ENCODE measurements at places on chromosomes 7 and 10. TPM values are rescaled to one million over a fixed set of nuclear protein-coding genes. Genes with fewer than 3 reads are reported as not detected.

DNA sequence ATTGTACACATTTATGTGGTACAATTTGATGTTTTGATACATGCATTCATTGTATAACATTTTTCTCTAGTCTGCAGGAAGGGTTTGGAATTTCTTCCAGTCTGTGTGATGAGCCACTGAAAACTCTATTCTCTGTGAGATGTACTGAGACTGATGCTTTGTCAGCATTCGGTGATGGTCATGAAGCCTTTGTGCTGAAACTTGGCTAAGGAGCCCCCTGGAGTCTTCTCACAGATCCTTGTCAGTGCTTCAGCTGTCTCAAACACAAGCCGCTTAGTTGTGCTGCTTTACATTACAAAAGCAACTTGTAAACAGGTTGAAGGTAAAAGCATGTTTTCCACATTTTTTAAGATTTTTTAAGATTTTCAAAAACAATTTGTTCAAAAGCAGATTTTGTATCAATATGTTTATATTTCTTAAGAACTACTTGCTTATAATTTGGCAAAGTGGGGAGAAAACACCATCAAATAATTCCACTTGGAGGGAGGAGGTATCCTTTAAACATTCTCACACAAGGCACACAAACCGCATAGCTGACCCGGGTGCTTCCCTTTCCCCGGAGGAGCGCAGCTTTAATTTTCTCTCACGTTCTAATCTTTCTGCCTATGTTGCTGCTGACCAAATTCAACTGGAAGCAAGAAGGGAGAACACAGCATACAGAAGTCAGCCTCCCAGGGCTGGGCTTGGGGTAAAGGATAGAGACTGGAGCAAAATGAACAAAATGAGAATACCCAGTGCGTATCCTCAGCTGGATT is 249.8 kb upstream of the VSTM2A start:
- no peak for DNase-seq

DNA sequence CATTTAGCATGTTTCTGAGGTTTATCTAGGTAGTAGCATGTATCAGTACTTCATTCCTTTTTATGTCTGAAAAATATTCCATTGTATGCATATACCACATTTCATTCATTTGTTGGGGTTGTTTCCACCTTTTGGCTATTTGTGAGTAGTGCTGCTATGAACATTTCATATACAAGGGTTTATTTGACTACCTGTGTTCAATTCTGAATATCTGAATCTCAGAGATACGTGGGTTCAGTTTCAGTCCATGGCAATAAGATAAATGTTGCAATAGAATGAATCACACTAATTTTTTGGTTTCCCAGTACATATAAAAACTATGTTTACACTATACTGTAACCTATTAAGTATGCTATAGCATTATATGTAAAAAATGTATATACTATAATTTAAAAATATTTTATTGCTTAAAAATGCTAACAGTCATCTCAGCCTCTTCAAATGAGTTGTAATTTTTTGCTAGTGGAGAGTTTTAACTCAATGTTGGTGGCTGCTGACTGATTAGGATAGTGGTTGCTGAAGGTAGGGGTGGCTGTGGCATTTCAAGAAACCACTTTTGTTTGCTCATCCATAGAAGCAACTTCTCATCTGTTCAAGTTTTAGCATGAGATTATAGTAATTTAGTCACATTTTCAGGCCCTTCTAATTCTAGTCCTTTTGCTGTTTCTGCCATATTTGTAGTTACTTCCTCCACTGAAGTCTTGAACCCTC is 13.9 kb downstream of the PLEKHA1 start:
- no peak for DNase-seq

GRCh38 chr7:135147341-135147898 is 452 bp upstream of the TMEM140 start:
- DNase-seq = no peak

DNA sequence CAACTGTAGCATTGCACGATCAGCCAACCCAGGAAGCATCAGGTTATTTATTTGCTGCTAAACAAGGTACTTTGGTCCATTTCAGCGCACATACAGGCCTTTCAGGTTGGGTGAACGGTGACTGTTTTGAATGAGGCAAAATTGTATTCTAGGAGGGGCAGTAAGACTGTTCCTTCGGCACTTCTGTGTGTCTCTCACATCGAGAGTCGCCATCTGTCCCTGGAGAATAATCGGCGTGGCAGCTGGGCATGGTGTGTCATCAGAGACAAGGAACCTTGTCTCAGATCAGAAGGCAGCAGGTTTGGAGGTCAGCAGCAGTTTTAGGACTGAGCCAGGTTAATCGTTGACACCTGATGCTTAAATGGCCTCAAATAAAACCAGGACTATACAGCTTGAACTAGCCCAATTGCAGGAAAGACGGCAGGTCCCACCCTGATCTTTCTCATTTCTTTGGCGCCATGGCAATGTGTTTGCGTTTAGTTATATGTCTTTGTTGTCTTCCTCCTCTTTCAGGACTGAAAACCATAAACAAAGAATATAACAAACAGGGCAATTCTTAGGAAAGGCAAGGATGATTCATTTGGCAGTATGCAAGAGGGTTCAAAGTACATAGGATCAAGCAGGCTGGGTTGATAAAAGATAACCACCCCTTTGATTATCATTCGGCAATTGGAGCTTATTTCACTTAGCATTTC is 92.0 kb upstream of the PRR15 start:
- DNase-seq = no peak

AGMO gene
- total RNA-seq = 13.2 TPM

MET gene
- 249 TPM for total RNA-seq

- no peak for DNase-seq
Measured at GRCh38 chr10:37733822-37734221, 123.6 kb downstream of the ZNF248 start.

DNA sequence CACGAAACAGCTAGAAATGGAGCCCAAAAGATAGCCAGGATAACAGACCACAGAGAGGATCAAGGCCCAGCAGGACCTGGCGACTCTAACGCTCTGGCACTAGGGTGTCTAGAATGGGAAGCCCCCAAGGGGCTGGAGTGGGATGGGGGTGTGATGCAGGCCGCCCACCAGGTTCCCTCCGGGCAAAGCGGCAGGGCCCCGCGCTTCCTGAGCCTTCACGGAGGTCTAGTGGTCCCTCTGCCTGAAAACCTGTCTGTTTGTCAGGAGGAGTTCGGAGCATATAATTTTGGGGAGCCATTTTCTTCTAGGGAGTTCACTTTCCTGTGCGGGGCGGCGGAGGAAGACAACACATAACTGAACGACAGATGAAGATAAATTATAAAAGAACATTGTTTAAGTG is 48.2 kb upstream of the FXYD4 start:
- no peak for DNase-seq

DNA sequence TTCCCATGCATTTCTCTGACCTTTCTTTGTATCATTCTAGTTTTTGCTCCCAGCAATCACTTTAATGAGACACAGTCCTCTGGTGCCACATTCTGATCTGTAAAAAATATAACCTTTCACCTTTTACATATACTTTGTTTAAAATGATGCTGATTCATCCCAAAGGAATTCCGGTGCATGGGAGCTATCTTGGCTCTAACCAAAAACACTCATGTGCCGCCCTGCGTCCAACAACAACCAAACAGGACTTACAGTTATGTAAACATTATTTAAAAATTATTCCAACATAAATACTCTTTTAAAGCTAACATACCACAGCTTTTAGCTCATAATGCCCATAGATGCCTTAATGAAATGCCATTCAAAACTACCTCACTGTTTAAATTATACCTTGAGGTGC is 7.7 kb upstream of the OPALIN start:
- DNase-seq = no peak

- DNase-seq = no peak
Measured at GRCh38 chr10:13827076-13827797, 240.5 kb downstream of the PRPF18 start.

PLAU gene
- total RNA-seq = 706 TPM

DNA sequence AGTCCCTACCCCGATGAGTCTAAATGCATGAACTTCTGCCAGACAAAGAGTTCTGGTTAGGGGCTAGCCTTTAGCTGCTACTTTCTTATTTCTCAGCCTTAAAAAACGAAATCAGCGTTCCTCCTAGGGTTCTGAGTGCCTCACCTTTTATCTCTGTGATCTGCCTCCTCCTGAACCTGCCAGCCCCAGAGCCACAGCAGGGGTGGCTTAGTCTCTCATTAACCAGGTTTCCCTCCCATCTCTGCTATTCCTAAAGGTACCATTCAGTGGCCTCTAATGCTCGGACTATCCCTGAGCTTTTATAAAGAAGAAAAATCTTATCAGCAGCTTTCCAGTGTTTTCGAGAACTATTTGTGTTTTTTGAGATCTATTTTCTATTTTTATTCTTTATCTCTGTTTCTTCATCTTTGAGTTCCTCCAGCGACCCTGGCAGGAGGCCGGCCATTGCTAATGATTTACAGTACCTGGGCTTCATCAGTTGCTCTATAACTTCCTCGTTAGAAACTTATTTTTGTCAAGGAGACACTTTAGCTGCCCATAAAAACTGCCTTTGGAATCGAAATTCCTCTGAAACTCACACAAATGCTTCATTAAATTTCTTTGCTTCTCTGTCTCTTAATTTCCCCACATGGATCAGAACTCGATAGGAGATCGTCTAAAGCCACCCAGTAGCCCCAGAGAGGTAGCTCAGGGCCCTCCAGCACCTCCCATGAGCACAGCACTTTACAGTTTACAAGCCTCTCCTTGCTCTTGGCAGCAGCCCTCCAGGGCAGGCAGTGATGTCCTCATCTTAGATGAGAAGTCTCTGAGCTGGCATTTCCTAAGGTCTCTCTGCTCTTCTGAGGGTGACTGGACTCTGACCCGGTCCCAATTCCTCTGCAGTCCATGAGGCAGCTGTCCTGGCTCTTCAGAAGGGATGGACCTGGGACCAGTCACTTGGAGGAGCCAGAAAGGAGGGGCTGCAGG is 149.1 kb downstream of the EBF3 start:
- no peak for DNase-seq

TMEM229A gene
- not detected for total RNA-seq

GRCh38 chr10:88184543-88185297 is 321.3 kb downstream of the PTEN start:
- DNase-seq = no peak

DNA sequence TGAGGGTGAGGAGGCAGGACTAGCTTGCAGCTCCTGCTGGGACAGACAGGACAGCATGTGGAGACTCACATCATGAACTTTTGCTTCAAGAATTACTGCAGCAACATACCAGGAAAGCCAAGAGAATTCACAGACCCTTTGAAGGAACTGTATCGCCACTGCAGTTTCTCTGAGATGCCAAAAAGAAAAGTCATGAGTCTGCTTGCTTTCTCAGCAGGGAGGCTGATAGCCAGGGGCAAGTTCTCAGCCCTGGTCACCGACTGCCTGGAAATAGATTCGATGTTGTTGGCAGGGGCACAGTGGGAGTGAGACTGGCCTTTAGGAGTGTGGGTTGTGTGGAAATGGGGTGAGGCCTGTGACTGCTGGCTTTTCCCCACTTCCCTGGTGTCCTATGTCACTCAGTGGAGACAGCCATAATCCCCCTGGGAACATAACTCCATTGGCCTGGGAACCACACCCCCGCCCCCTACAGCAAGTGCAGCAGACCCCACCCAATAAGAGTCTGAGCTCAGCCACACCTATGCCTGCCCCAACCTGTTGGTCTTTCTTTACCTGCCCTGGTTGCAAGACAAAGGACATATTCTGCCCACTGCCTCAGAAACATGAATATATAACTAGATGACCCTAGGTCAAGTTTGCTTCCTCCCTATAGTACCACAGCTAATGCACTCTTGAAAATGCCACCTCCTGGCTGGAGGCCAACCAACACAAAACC is 1.6 kb upstream of the SAMD9 start:
- peak; percentile 67 for DNase-seq

GRCh38 chr7:135933509-135934188 is 43.5 kb downstream of the MTPN start:
- DNase-seq = no peak

- DNase-seq = no peak
Measured at GRCh38 chr7:156065400-156065799, 253.1 kb upstream of the SHH start.

UFSP1 gene
- total RNA-seq = 4.2 TPM
